ENCODE measurements at places on chromosomes 4 and X.
A peak's percentile ranks its signal among the peaks of the same experiment; 100 is the strongest.

DNA sequence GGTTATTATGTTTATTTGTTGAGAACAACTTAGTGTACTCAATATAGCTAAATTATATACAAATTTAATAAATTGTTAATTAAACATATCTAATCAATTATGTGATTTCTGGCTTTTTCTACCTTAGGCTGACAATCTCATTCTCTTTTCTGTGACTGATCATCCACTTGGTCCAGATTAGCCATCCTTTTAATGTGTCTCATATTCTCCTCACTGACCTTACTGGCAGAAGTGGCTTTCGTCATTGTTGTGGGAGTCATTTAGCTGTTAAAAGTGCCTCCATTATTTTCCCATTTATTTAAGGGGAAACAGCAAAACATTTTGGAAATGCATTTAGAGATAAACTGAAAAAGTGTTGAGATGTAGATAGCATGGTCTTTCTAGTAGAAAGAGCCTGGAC lies 172.2 kb downstream of the CCSER1 start:
- no peak for DNase-seq

DNA sequence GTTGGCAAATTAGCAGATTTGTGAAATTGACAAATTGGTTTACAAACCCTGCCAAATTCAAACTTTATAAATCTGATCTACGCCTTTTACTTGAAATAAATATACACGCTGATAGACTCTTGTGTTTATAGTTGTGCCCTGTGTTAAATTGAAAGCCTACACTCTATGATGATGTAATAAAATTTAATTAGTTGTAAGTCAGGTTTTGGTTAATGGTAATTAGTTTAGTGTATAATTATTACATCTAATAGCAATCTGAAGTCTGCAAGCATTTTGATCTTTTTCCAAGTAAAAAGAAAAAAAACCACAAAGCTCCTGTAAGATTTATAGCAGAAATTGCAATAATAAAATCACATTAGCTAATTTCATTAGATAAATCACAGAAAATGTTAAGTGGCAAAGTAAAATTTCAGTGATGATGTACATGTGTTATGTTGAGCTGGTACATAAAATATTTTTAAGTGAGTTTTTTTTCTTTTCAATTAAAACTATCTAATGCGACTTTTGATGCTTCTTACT lies 72.7 kb upstream of the TENM3 start:
- DNase-seq = no peak

- no peak for DNase-seq
Observed at GRCh38 chr4:126372634-126373033, 1057.9 kb downstream of the FAT4 start.

DNA sequence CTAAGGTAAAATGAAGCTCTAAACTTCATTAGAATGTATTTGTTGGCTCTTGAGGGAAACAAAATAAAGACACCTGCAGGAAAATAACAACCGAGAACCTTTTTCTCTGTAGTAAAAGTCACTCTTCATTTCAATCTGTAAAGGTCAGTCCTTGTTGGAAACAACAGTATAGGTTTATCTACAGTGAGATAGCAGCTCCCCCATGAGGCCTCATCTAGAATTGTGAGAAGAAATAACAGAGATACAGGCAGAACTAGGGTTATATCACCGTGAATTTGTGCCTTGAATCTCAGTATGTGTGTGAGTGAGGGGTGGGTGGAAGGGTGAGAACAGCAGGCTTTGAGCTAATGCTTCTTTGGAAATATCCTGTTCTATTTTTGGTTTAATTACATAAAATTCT lies 107.8 kb upstream of the FMR1 start:
- peak; percentile 22 for DNase-seq

DNA sequence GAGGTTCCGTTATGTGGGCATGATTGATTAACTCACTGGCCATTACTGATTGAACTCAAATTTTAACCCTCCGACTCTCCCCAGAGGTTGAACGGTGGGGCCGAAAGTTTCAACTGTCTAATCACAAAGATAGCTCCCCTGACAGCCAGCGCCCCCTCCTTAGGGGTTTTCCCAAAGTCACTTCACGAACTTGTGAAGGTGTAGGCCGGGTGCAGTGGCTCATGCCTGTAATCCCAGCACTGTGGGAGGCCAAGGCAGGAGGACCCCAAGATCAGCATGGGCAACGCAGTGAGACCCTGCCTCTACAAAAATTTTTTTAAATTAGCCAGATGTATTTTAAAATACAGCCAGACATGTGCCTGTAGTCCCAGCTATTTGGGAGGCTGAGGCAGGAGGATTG lies 39.8 kb upstream of the RBM47 start:
- peak; percentile 78 for DNase-seq

GRCh38 chr4:186644737-186645261 lies 78.9 kb downstream of the FAT1 start:
- DNase-seq = no peak

- no peak for DNase-seq
Observed at GRCh38 chrX:134537179-134537955, 77.4 kb downstream of the HPRT1 start.

- no peak for DNase-seq
Observed at GRCh38 chr4:52058275-52058674, 7.2 kb downstream of the SPATA18 start.

DNA sequence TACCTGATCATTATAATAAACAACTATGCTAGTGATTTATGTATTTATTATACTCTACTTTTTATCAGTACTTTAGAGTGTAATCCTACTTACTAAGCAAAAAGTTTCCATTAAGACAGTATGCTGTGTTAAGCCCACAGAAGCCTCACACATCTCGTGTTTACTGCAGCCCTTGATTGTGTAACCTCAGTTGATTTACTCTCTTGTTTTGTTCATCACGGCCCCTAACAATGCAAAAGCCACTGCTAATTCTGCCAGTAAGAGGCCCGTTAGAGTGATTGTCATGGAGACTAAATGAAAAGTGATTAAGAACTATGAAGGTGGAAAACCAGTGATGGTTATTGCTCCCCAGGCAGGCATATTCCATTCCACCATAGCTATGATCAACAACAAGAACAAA lies 436.2 kb downstream of the SPOCK3 start:
- DNase-seq = no peak

DNA sequence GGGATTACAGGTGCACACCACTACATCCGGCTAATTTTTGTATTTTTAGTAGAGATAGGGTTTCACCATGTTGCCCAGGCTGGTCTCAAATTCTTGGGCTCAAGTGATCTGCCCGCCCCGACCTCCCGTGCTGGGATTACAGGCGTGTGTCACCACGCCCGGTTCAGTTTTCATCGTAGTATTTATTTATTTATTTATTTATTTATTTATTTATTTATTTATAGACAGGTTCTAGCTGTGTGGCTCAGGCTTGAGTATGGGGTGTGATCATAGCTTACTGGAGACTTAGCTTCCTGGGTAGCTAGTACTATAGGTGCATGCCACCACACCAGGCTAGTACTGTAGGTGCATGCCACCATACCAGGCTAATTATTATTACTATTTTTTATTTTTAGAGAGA lies 64.1 kb upstream of the STOX2 start:
- no peak for DNase-seq

DNA sequence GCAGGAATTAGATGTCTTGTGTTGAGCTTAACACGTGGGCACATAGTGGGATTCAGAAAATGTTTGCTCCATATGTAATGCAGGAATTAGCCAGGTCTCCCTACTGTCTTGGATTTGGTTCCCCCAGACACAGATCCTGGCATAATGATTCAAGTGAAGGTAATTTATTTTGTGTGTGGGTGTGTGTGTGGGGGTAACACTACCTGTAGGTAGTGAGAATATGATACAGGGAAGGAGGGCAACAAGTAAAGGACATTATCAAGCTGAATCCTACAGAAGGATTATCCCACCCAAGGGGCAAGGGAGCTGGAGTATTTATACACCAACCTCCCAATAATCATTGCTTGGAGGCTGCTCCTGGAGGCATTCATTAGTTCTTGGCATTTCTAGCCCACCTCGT lies 101.4 kb downstream of the NHS start:
- DNase-seq = no peak

GRCh38 chr4:187451776-187452175 lies 543.8 kb upstream of the ZFP42 start:
- no peak for DNase-seq

GRCh38 chrX:1546691-1547251 lies 9.8 kb upstream of the P2RY8 start:
- no peak for DNase-seq

All from GM12865 (cell line).